ENCODE measurements at places on chromosomes 11 and 22. TPM values are rescaled to one million over a fixed set of nuclear protein-coding genes. Genes with fewer than 3 reads are reported as not detected.
A peak's percentile ranks its signal among the peaks of the same experiment; 100 is the strongest.

The MAML2 gene
- 12.1 TPM for total RNA-seq

The PIK3C2A gene
- total RNA-seq, result 24.9 TPM

The GGTLC2 gene
- not detected for total RNA-seq

The SLC15A3 gene
- 8.6 TPM for total RNA-seq

The GGTLC3 gene
- total RNA-seq, result not detected

The ABCG4 gene
- 0.06 TPM for total RNA-seq

The MS4A5 gene
- not detected for total RNA-seq

The DGCR6L gene
- 82.5 TPM for total RNA-seq

The SCUBE1 gene
- total RNA-seq, result not detected

The MN1 gene
- 0.11 TPM for total RNA-seq

The UBASH3B gene
- 8.0 TPM for total RNA-seq

The ZNF280B gene
- 1.5 TPM for total RNA-seq

DNA sequence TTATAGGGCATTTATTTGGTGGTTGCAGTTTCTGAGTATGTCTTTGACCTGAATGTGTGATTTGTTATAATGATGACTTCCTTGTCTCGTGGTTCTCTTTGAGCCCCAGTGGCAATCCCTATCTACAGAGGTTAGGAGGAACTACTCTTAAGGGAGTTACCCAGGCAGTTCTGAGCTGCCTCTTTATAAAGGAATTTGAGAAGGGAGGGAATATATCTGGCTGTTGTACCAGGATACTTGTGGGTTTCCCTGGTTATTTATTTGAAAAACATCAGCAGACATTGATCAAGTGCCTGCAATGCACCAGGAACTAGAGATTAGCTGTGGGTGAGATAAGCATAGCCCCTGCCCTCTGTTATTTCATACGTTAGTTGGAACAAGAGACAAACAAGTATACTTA lies 243.5 kb upstream of the ARHGAP20 start:
- DNase-seq, result no peak

DNA sequence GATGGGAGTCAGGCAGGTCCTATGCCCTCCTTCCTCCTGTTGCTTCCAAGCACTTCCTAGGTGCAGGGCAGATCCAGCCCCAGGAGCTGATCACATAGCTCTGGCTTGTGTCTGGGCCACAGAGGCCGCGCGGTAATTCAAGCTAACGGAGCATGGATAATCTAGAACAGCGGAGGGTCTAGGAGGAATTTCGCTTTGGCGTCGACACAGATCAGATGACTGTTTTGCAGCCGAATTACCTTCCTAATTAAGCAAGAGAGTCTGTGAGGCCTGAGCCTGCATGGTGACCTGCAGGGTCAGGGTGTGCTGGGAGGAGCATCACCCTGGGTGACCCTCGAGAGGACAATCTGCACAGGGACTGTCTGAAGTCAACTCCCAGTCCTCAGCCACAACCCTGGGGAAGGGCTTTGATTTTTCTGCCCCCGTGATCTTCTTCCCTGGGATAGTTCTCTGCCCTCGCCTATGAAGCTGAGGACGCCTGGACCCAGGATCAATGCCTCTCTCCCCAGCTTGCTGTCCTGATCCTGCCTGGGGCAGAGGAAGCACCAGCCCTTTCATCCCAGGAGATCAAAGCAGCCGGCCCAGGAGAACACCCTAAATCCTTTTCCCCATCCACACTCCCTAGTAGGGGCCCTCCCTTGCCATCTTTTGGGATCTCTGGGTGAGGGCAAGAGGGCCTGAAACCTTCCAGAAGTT lies 11.0 kb downstream of the NECTIN1 start:
- DNase-seq, result no peak

GRCh38 chr11:12785901-12786300 lies 111.7 kb downstream of the TEAD1 start:
- no peak for DNase-seq

- DNase-seq, result no peak
Observed at GRCh38 chr11:92401520-92401919, 176.9 kb downstream of the FAT3 start.

DNA sequence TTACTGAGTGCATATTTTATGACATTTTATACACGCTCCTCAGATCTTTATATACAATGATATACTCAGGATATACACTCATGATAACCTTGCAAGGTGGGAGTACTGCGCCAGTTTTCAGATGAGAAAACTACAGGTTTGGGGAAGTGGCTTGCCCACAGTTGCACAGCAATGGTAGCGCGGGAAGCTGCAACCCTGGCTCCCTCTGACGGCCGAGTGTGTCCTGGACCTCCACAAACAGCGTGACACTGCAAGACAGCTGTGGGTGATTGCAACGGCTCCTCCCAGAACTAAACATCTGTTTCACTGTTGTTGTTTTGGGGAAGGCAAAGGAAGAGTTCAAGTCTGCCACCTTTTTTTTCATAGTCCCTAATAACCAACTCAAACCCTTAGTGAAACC lies 47.0 kb downstream of the PACSIN2 start:
- peak; percentile 72 for DNase-seq

DNA sequence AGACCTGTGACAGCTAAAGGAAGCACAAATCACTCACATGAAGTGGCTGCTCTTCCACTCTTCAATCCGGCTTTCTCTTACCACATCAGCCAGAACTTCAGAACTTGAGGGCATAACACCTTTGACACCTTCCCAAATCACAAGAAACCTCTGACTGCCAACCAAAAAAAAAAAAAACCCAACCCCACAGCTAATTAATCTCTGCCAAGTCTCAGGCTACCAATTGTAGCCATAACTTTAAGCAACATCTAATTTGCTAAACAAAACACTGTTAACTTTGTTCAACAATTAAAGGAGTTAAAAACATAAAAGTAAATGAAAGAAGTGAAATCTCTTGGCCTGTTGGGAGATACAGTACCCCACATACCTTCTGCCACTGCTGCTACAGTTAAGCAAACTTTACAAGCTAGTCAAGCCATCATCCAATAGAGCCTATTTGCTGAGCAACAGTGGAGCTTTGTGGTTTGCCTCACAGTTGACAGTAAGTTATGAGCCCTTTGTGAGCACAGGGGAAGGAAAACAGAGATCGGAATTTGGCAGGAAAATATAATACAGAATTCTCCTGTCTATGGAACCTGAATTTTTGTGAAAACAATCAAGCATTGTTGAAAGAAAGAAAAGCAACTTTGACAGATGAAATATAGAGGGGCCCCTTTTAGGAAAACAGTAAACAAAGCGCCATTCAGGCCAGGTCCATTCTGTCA lies at the start of gene SOX6:
TSS of gene SOX6 (minus strand) at position 490 of the 704 bp plus-strand sequence. CDS start 15,298 bp downstream, outside the sequence.
- DNase-seq, result no peak

DNA sequence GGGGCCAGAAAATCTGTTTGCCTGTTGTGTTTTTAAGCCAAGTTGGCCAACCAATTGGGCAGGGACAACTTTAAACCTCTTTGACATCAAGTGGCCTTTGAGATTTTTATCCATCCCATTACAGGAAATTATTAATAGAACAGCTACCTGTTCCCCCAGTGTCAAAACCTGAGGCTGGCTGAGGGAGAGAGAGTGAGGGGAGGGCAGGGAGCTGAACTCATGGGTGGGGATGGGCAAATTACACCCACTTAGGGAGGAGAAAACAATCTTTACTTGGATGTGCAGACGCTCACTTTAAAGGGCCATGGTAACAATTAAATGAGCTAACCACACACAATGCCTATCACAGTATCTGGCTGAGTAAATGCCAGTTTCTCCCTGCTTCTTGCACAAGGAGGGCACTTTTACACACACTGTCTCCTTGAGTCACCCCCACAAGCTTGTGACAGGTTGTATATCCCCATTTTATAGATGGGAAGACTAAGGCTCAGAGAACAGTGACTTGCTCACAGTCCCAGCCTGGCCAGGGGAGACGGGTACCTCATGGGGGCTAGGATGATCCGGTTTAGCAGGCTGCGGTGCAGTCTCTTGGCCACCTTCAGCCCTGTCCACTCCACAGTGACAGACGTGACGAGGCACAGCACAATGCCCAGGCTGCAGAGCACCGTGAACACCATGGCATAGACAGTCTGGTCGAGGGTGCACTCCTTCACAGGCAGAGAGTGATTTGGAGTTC lies 17.8 kb upstream of the KCNJ11 start:
- no peak for DNase-seq

- DNase-seq, result no peak
Observed at GRCh38 chr22:49600891-49601431, 226.7 kb downstream of the BRD1 start.

DNA sequence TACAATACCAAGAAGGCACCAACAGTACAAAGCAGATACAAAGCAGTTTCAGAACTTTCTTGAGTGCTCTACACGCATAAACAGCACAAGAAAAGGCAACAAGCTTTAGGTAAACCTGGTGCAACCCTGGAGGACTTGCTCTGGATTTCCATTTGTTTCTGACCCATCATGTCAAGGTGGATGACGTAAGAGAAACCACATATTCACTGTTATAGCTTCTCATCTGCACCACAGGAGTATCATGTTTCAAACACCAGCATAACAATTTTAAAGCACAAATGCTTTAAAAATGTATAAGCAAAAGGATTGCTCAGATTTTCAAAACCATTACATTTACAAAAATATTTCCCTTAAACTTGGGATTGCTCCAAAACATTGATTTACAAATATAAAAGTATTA lies 25.0 kb upstream of the YPEL1 start:
- peak; percentile 82 for DNase-seq

DNA sequence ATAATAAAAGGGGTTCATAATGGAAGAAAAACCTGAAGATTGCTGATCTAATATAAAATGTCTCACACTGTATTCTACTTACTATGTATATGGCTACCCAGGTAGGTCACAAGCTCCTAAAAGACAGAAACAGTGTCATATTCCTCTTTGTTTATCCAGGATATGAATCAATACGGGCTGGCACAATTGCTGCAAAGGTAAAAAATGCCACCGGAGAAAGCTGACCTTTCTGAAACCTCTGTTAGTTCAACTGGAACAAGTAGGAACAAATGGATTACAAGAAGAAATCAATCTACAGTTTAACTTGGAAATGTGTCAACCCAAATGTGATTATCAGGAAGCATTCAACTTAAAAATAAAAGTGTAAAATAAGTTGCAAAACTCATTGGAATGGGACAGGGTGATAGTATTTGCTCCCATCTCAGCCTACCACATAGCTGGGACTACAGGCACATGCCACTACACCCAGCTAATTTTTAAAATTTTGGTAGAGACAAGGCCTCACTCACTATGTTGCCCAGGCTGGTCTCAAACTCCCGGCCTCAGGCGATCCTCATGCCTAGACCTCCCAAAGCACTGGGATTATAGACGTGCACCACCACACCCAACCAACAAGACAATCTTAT lies 27.6 kb downstream of the SLC35F2 start:
- no peak for DNase-seq

DNA sequence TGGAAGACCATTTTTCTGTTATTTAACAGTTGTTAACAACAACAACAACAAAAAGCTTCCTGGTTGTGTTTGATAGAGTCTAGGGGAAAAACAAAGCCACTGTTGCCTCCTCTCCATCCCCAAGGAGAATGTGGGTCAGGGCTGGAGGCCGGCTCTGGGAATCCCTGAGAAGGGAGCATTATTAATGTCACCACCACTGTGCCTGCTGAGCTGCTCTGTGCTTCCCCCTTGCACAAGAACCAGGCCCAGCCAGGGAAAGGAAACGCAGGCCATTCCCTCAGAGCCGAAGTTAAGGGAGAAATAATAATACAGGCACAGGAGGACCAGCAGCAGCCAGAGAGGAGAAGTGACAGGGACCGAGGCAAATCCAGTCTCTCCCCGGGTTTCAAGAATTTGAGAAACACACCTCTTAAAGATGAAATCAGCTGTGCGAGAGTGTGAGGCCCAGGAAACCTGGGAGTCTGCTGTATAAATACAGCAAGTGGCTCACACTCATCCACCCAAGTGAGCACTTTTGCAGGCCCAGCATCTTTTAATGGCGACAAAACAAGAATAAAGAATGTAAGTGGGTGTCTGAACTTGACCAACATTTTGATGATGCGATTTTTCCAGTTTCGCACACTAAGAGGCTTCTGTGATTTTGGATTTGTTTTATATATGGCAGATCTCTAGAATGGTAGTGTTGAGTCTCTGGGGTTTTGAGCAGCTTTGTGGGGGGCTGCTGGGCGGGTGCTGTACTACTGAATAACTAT lies 539.2 kb downstream of the NTM start:
- no peak for DNase-seq

DNA sequence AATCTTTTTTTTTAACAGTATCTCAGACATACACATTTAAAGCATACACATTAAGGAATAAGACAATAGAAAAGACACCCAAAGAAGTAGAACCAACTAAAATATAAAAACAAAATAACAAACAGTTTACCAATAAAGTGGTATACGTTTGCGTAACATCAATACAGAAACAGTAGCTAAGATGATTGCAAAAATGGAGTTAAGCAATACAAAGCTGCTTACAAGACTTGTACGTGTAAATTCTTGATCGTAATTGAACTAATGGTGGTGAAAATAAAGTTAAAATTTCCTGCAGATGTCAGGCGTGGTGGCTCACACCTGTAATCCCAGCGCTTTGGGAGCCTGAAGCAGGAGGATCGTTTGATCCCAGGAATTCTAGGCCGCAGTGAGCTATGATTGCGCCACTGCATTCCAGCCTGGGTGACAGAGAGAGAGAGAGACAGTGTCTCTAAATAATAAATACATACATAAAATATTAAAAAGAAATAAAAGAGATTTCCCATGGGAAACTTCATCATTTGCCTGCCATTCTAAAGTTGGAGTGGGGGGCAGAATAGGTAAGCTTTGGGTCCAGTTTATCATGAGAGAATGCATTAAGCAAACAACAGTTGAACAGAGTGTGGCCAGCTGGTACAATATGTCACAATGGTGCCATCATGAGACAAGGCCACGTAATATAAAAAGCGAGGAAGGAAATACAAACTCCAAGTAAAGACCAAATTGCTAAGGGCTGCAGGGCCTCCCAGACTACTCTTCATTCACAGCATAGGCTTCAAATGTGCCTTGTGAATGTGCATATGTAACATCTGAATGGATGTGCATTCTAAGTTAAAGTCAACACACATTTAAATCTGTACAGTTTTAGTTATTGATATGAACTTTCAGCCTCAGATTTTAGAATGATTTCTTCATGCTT lies 38.9 kb upstream of the EED start:
- no peak for DNase-seq

- no peak for DNase-seq
Observed at GRCh38 chr11:66100272-66101065, 30.4 kb downstream of the PACS1 start.

DNA sequence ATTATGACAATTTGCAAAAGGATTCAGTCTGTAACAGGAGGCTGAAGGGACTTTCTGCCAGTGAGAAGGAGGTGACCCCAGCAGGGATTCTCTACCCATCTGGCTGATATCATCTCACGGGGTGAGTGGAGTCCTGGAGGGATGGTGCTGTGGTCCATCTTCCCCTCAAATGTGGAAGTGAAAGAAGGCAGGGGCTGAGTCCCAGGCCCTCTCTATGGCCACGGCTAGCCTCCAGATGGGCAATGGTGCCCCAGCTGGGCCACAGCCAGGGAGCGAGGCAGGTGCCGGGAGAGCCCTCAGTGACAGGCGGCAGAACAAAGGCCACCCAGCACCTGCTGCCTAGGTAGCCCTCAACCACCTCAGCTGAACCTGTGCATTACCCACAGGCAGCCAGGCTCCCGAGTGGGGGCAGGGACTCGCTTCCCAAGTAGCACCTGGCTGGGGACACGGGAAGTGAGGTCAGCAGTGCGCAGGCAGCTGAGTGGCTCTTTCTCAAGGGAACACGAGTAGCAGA lies 6.7 kb downstream of the NECTIN1 start:
- no peak for DNase-seq

GRCh38 chr11:114083391-114084252 lies 24.1 kb downstream of the ZBTB16 start:
- no peak for DNase-seq

GRCh38 chr11:105401269-105401809 lies 208.5 kb upstream of the GRIA4 start:
- DNase-seq, result no peak
